ENCODE measurements at places on chromosomes 2 and 18.
A peak's percentile ranks its signal among the peaks of the same experiment; 100 is the strongest.

DNA sequence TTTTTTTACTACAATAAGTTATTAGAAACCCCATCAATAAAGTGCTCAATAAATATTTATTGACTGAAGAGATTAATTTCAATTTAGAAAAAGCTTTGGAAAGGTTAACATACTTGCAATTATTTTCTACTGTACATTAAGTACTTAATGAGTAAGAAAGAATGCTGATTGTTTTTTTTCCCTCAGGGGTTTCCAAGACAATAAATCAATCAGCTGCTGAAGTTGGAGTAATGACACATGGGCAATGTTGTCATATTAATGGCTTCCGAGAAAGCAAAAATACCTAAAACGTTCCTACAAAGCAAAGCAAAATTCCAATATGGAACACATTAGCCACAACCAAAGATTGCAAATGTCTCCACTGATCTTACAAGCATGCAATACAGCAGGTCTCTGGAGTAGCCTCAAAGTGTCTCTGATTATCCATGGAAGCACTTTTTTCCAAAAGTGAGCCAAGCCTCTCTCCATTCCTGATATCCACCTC is 66.7 kb downstream of the ZC3H6 start:
- DNase-seq = no peak

DNA sequence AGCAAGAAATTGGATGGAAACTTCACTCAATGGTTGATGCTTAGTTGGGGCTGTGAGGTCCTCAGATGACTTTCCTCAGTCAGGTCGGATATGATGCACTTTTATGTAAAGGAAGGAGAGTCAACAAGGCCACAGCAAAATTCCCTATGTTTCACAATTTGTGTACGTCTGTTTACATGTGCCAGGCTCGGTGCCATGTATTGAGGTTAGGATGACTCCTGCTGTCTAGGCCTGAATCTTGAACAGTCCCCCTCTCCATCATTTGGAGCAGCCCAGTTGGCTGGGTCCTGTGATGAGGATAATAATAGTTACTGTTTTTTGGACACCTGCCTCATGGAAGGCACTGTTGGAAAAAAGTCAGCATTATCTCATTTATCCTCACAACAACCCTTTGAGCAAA is 43.1 kb downstream of the VSNL1 start:
- no peak for DNase-seq

DNA sequence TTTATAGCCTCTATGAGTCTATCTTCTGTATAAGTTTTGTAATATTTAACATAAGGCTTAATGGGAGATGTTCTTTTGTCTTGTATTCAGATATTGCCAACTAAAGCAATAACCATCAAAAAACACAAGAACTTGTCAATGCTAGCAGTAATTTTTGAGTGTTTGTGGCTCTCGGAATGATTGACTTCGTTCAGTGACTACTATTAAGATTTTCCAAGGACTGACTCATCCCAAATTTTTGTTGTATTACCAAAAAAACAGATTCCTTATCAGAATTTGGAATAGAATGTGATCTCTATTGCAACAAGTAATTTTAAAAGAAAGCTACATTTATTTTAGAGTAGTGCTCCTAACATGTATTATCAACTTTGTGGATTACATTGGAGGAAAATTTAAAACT is 8.1 kb downstream of the NABP1 start:
- no peak for DNase-seq

DNA sequence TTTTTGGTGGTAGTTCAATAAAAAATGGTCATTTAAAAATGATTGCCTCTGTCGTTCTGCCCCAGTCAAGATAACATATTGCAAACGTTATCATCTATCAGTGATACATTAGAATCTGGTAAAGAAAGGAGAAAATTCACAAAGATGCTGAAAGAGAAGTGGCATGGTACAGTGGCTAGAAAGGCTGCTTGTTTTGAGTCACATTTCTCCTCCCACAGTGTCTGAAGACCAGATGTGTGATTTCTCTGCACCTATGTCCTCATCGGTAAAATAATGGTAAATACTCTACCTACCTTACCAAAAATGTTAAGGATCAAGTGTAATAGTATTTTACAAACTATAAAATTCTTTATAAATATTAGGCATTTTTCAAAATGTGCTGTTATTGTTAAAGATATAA is 76.1 kb upstream of the NOSTRIN start:
- DNase-seq = no peak

- no peak for DNase-seq
Observed at GRCh38 chr2:35864141-35864540, 491.4 kb upstream of the CRIM1 start.

- peak; percentile 27 for DNase-seq
Observed at GRCh38 chr18:23281626-23282436, 146.5 kb downstream of the CABLES1 start.

DNA sequence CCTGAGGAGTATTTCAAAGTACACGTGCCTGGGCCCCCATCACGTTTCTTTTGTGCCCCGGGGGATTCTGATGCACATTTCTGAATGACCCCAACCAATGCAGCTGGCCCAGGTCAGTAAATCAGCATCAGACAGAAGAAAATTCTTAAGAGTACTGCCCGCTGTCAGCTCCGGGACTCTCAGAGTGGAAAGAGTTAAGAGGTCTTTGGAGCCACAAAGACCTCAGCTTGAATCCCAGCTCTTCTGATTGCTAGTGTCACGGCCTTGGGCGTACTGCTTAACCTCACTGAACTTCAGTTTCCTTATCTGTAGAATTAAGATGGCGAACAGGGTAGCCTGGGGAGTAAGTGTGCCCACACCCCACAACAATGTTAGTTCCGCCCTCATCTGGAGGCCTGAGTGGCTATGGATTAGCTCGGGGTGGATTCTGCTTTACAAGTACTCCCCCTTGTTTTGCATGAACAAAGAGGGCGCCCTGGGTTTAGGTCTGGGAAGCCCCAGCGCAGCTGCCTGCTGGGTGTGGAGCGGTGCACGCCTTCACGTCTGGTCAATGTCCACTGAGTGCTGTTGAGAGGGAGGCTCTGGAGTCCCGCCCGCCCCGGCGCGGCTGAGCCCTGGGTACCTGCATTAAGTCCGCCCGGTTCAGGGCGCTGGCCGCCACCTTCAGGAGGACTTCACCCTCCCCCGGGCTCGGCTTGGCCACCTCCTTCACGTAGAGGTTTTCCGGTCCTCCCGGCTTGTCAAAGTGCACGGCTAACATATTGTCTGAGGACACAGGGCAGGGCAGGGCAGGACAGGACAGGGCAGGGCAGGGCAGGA is 858 bp downstream of the TP53I3 start:
- DNase-seq = no peak

DNA sequence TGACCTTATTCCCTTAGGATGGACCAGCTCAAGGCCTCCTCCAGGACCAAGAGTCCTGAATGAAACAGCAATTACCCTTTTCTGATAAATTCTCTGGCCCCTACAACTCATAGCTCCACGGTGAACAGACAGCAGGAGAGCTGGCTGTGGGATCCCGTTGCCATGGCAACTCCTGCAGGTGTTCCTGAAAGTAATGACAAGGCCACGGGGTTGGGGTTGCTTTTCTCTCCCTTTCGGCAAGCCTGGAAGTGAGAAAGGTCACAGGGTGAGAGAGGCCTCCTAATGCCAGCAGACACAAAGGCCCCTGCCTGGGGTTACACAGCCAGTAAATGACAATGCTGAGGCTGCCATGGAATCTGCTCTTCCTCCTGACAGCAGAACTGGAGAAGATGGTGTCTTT is 403.0 kb downstream of the NBAS start:
- DNase-seq = peak; percentile 42

- DNase-seq = peak; percentile 7
Observed at GRCh38 chr2:220499225-220499624, 871.8 kb downstream of the SLC4A3 start.

DNA sequence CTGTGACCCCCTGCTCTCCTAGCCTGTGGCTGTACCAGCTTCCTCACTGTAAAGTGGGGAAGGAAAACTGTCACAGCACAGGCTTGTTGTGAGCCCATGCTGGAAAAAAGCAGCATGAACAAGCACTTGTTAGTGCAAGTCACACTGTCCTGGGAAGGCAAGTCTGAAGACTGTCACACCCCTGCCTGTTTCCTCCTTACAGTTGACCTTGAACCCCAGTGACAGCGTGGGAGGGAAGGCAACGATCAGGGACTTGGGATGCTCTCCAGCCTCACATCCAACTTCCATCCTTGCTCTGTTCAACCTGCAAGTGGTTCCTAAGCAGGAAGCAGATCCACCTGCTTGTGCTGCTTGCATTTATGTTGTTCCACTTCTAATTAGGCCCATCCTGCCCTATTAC is 311.3 kb upstream of the KLHL29 start:
- DNase-seq = no peak

GRCh38 chr2:85911814-85912692 is 23.3 kb upstream of the ST3GAL5 start:
- DNase-seq = no peak

GRCh38 chr2:8998418-8999101 is 4.9 kb downstream of the MBOAT2 start:
- no peak for DNase-seq

DNA sequence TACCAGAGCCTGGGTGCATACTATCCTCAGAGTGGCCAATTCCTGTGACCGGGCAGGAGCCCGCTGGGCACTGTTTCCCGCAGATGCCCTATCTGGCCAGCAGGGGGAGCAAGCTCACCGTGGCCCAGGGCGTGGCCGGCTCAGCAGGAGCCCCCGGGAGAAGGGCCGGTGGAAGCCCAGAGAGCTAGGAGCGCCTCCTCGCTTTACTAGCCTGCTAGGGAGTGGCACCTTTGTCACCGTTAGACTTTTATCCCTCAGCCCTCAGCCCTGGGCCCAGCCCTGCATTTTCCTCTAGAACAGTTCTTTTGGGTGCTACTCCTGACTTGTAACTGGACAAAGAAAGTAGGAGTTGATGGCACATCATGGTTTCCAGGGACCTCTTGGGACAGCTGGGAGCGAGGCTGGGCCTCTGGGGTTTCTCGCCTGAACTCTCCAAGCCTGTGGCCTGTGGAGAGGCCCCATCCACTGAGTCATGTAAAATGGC is 24.0 kb downstream of the TMEM177 start:
- peak; percentile 12 for DNase-seq

DNA sequence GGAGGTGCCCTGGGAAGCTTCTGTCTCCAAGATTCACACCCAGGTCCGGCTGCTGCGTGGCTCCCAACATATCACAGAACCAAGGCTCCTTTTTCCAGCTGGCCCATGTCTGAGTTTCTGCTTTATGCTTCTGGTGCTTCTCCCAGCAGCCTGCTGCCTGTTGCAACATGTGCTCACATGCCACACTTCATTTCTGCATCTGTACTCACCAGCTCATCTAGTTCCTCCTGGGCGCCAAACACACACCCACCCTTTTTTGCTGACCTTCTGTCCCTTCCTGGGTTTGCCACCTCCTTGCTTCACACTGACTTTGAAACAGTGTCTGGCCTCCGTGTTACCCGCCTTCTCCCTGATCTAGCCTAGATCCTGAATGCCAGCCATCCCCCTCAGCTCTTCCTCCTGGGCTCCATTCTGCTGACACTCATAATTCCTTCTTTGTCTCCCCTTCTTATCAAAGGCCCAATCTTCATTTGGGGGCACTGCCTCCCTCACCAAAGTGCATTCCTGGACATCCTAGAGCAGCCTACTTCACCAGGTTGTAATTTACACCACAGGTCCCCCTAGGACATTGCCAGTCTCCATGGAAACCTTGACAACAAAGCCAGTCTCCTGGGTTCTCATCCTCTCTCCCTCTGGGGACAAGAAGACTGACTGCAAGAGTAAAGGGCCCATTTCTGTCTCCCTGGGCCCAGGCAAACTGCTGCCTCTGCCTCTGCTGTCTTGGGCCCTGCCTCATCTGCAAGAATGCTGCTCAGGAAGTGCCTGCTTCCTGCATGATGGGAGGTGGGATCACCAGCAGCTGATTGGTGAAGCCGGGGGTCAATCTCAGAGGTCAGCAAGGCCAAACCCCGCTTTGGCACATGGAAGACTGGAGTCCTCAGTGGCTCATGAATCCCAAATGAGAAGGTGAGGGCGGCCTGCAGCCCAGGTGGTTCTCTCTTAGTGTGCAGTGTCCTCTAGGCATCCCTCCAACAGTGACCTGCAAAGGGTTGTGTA is 13.9 kb upstream of the PROM2 start:
- no peak for DNase-seq

- no peak for DNase-seq
Observed at GRCh38 chr2:113838277-113838676, 51.6 kb upstream of the ACTR3 start.

GRCh38 chr2:156190517-156190916 is 142.0 kb downstream of the NR4A2 start:
- no peak for DNase-seq

GRCh38 chr2:142723236-142723635 is 154.2 kb upstream of the KYNU start:
- no peak for DNase-seq

DNA sequence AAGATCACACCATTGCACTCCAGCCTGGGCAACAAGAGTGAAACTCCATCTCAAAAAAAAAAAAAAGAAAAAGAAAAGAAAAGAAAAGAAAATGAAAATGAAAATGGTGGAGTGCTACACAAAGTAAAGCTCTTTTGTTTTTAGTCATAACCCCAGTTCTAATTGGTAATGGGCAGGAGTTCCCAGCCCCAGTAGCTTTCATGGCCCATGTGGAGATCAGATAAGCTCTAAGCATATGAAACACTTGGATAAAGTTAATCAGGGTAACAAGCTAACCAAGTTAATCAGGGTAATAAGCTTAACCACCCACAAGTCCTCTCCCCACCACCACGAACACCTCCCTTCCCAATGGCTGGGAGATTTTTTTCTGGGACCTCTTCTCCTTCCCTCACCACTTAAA is 240.8 kb downstream of the BCL11A start:
- no peak for DNase-seq
